ENCODE measurements at places on chromosomes 13 and 19. TPM values are rescaled to one million over a fixed set of nuclear protein-coding genes. Genes with fewer than 3 reads are reported as not detected.

GRCh38 chr19:13226983-13227382 lies 76.8 kb downstream of the IER2 start:
- no peak overlapping the region for H3K27ac ChIP-seq
- H3K36me3 ChIP-seq = no peaks in the 10 kb centered on the region
- H3K4me3 ChIP-seq = no peak overlapping the region

GRCh38 chr13:109166804-109167203 lies 537.4 kb downstream of the MYO16 start:
- no peak for DNase-seq
- H3K4me3 ChIP-seq = no peak overlapping the region
- no peak overlapping the region for H3K27ac ChIP-seq
- no peaks in the 10 kb centered on the region for H3K27me3 ChIP-seq

- H3K27ac ChIP-seq = no peak overlapping the region
- H3K4me1 ChIP-seq = peaks cover 10% of the 10 kb centered on the region
- H3K4me3 ChIP-seq = no peak overlapping the region
- DNase-seq = no peak
- H3K27me3 ChIP-seq = no peaks in the 10 kb centered on the region
These were observed 144.1 kb upstream of the SERP2 start for GRCh38 chr13:44229371-44230030.

- H3K27me3 ChIP-seq = no peaks in the 10 kb centered on the region
- DNase-seq = no peak
- no peaks in the 10 kb centered on the region for H3K36me3 ChIP-seq
- H3K4me1 ChIP-seq = no peaks in the 10 kb centered on the region
- H3K4me3 ChIP-seq = no peak overlapping the region
These were observed 150.2 kb downstream of the ZNF536 start for GRCh38 chr19:30522341-30522740.

DNA sequence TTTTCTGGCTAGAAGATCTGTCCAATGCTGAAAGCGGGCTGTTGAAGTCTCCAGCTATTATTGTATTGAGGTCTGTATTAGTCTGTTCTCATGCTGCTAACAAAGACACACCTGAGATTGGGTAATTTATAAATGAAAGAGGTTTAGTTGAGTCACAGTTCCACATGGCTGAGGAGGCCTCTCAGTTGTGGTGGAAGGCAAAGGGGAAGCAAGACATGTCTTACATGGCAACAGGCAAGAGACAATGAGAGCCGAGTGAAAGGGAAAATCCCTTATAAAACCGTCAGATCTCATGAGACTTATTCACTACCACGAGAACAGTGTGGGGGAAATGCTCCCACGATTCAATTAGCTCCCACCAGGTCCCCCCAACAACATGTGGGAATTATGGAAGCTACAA lies 980.4 kb downstream of the SLITRK5 start:
- no peak overlapping the region for H3K27ac ChIP-seq
- no peaks in the 10 kb centered on the region for H3K36me3 ChIP-seq
- H3K4me3 ChIP-seq = no peak overlapping the region
- H3K4me1 ChIP-seq = no peaks in the 10 kb centered on the region
- DNase-seq = no peak

Gene PCDH20
- 2.7 TPM for total RNA-seq

- no peak for DNase-seq
- H3K27ac ChIP-seq = no peak overlapping the region
- no peaks in the 10 kb centered on the region for H3K36me3 ChIP-seq
- no peak overlapping the region for H3K4me3 ChIP-seq
These were observed 24.1 kb downstream of the PBX4 start for GRCh38 chr19:19594381-19594780.

GRCh38 chr13:94119360-94119936 lies 360.0 kb downstream of the DCT start:
- no peaks in the 10 kb centered on the region for H3K27me3 ChIP-seq
- no peaks in the 10 kb centered on the region for H3K4me1 ChIP-seq
- no peak overlapping the region for H3K27ac ChIP-seq
- H3K36me3 ChIP-seq = no peaks in the 10 kb centered on the region

GRCh38 chr13:104898484-104898883 lies 1637.0 kb downstream of the EFNB2 start:
- H3K4me1 ChIP-seq = no peaks in the 10 kb centered on the region
- H3K27ac ChIP-seq = no peak overlapping the region
- no peak overlapping the region for H3K4me3 ChIP-seq
- no peak for DNase-seq
